ENCODE measurements at places on chromosomes 7 and 10.

- DNase-seq = no peak
These were observed 32.4 kb downstream of the ITIH5 start for GRCh38 chr10:7634142-7634894.

- no peak for DNase-seq
These were observed 129.3 kb upstream of the PRR15 start for GRCh38 chr7:29434380-29434768.

- no peak for DNase-seq
These were observed 38.1 kb upstream of the XPNPEP1 start for GRCh38 chr10:109961174-109962001.

- DNase-seq = no peak
These were observed 362.7 kb downstream of the PLXNA4 start for GRCh38 chr7:132213583-132213982.

GRCh38 chr10:18659819-18660535 is 746 bp downstream of the ARL5B start:
- no peak for DNase-seq

- DNase-seq = no peak
These were observed 52.6 kb upstream of the DNAAF5 start for GRCh38 chr7:673681-674453.

GRCh38 chr10:51675088-51675487 is 24.3 kb downstream of the CSTF2T start:
- DNase-seq = no peak

- no peak for DNase-seq
These were observed 19.4 kb downstream of the LAT2 start for GRCh38 chr7:74228951-74229900.

- DNase-seq = no peak
These were observed 195.8 kb downstream of the RPS24 start for GRCh38 chr10:78229489-78229888.

DNA sequence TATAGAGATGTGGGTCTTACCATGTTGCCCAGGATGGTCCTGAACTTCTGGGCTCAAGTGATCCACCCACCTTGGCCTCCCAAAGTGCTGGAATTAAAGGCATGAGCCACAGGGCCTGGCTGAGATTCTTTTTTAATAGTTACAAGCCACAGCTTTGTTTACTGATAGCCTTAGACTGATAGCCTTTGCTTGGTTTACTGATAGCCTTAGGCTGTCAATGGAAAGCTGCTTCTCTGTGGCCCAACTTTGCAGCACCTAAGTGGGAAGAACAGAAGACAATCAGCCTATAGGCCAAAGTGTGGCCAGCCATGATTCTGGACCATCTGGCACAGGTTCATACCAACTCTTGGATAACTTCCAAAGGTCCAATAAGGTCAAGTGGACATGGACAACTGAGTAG is 24.1 kb upstream of the CDCA7L start:
- no peak for DNase-seq

GRCh38 chr10:130422366-130423324 is 286.5 kb downstream of the GLRX3 start:
- DNase-seq = no peak

- DNase-seq = no peak
These were observed 52.1 kb downstream of the PODXL start for GRCh38 chr7:131504157-131504899.

DNA sequence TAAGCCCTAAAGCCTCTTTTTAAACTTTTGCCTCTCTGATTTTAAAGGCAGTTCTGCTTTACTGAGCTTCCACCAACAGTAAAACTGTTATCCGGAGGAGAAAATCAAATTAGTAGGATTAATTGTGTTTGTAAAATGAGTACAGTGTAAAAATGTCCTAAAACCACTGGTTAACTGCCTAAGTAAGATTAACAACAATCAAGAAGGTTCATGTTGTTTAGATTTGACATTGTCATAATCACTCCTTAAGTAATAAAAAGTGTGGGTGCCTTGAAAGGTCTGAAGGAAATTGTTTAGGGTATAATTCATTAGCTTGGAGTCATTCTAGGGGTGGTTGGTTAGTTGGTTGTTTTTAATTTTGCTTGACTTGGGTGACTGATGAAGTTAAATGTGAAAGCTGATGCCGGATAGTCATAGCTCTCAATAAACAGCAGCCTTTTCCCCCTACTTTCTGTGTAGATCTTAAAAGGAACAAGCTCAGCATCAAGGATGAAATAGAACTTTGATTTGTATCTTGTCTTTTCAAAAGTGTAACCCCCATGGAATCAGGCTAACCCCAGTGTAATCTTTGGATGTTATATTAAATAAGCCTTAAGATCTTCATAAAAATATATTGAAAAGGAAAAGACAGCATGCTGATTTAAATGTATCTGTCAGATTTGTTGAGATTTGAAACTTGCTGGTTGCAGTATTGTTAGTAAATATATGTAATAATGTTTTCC is 148.3 kb downstream of the ARID5B start:
- DNase-seq = peak; percentile 1

- no peak for DNase-seq
These were observed 490.0 kb downstream of the GATA3 start for GRCh38 chr10:8544500-8544899.

DNA sequence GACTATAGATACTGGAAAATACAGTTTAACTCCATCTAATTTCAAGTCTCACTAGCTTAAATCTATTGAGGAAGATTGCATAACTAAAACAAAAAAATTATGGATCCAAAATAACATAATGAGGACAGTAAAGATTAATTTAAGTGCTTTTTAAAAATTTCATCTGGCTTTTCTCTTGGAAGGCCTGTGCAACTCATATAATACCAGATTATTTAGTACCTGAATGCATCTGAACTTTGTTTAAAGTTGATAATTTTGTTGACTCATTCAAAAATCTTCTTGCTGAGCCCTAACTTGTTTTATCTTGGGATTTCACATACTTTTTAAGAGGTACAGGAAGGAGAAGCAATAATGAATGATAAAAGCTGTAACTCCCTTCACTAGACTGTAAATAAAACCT is 146.5 kb downstream of the CSTF2T start:
- DNase-seq = no peak

DNA sequence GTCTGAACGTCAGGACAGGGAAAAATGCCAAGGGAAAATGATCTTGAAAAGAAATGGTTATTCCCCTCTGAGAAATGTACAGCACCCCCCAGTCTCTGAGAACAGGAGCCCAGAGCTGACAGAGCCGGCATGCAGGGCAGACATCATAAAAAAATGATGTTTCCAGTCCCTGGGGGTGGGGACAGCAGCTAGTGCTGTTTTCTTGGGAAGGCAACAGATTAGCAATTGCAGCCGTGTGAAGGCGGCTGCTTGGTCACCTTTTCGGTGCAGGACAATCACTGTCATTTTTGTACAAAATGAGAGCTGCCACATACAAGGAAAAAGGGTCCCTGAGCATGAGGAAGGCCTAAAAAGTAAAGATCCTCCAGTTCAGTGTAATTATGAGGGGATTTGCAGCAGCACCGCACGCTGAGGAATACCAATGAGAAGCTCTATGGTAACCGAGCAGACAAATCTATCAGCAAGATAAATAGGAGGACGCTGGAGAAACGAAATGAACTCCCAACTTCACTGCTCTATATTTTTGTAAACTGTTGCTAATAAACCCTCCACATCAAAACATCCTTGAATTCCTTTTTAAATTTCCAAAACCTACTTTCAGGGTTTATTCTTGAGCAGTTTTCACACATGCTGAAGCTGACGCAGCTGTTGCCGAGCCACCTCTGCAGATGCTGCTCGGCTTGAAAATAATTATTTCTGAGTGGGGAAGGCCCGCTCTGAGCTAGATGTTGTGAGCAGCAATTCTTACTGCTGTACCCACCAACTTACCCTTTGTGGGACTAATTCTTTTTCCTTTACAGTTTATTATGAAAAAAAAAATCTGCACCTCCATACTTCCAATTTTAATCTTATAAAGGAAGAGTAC is 98.2 kb upstream of the NEBL start:
- DNase-seq = no peak

DNA sequence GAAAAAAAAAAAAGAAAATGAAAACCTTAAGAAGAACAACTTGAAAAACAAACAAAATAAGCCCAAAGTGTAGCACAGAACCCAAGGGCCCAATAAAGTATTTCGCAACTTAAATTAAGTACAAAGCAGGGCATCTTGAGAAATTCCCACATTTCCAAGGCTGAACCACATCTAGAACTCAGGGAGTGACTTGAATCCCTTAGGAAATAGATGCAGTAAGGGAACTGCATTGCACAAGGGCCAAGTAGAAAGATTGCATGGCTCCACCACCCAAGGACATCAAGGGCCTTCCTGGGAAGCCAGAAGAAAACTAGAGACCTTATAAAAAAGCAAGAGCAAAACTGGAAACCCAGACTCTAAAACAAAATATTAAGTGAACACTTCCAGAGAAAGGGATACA is 352.7 kb downstream of the CXCL12 start:
- DNase-seq = no peak

GRCh38 chr10:2077231-2077630 is 339.9 kb upstream of the ADARB2 start:
- DNase-seq = no peak

DNA sequence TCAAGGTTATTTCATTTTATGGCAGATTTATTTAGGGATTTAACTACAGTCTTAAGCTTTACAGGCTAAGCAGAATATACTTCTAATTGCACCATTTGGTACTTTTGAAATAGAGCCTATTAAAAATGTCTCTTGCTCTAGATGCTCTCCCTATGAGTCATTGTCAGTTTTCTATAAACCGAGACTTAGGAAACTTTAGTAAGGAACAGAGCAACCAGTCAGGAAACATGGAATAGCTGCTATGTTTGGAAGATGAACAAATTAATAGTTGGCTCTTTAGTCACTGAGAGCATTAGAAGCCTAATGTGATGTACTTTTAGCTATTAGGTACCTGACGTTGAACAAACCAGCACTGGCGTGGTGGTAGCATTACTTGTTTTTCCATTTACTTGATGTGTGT is 35.3 kb downstream of the INPP5F start:
- no peak for DNase-seq

GRCh38 chr7:31067491-31067890 is 15.4 kb downstream of the ADCYAP1R1 start:
- no peak for DNase-seq

GRCh38 chr10:60281792-60282353 is 107.8 kb downstream of the ANK3 start:
- no peak for DNase-seq

- no peak for DNase-seq
These were observed 49.0 kb downstream of the ADD3 start for GRCh38 chr10:110056822-110057221.

GRCh38 chr10:5951167-5951711 is 26.1 kb downstream of the IL15RA start:
- no peak for DNase-seq

DNA sequence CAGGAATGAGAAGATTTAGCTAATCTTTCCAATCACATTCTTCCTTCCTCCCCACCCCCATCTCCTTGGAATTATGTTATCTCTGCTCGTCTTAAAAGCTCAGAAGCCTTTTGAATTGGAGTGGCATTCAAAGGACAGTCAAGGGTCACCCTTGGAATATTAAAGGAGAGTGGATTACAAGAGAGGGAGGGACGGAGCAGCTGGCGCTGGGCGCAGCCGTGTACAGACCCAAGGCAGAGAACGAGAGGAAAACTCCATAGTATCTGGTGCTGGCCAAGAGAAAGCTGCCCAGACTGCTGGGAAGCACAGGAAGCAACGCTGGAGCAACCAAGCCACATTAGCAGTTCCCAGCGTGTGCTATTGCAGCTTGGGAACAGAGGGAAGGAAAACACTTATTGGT is 95.7 kb downstream of the POU6F2 start:
- no peak for DNase-seq

DNA sequence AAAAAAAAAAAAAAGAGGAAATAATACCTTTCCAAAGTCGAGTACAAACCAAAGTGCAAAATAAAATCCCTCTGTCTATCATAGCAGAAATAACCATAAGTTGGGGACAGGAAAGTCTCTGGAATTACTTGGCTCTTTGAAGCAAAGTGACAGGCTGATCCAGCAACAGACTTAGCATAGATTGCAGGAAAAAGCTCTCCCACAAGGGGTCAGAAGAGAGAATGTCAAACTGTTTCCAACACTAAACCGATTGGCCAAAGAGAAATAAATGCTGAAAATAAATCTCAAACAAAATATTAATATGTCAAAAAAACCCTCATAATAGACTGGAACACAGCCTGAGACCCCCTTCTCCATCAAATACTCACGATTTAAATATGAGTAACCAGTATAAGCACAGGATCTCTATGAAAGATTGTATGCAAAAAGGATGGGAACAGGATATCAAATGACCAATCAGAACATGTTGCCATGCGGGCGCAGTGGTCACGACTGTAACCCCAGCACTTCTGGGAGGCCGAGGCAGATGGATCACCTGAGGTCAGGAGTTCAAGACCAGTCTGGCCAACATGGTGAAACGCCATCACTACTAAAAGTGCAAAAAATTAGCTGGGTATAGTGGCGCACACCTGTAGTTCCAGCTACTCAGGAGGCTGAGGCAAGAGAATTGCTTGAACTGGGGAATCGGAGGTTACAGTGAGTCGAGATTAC is 1000.7 kb upstream of the LRRN3 start:
- no peak for DNase-seq
